ENCODE measurements at places on chromosomes 6 and 20. TPM values are rescaled to one million over a fixed set of nuclear protein-coding genes. Genes with fewer than 3 reads are reported as not detected.
A peak's percentile ranks its signal among the peaks of the same experiment; 100 is the strongest.

DNA sequence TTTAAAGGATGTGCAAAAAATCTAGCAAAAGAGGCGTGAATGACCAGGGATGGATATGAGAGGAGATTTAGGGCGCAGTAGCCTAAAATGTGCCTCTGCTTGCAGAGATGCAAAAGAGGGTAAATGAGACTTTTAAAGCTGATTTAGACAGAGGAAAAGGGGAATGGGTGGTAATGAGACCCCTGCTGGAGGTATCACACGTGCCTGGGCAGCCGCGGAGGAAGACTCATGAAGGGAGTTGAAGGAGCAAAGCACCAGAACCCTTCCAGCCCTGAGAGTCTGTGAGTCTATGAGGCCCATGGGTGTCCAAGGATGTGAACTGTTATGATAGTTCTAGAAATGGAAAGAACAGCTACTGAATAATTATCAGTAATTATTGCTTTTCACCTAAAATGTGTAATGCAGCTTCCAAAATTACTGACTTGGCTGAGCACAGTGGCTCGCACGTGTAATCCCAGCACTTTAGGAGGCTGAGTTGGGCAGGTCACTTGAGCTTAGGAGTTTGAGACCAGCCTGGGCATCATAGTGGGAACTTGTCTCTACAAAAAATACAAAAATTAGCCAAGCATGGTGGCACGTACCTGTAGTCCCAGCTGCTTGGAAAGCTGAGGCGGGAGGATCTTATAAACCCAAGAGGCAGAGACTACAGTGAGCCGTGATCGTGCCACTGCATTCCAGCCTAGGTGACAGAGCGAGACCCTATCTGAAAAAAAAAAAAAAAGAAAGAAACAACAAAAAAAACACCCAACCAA lies 38.2 kb upstream of the TIAM2 start:
- H3K36me3 ChIP-seq, result no peaks in the 10 kb centered on the region
- H3K27me3 ChIP-seq, result no peaks in the 10 kb centered on the region
- no peak for DNase-seq
- no peak overlapping the region for H3K27ac ChIP-seq

DNA sequence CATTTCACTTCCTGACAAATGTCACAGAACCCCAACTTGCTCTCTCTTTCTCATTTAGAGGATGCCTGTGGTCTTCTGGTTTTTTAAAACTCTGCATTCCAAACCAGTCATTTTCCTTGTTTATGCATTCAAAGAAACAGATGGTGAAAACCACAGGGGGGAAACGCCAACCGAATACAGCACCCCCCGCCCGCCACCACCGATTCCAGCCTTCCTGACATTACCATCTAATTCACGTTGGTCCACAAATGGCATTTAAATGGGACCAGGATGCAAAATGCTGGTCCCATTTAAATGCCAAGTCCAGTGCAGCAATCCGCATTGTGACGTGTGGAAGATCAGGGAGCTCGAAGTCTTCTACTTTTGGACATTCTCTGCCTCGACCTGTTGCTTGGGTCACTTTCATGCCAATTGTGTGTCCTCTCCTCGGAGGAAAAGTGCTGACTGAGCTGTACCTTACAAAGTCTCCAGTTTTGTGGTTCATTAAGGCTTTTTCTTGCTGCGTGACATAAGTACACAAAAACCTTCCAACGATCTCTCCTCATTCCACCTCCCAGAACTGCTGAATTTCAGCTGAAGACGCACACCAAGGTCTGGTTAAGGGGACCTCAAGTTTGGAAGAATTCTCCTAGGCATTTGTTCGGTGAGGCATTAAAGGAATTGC lies 35.8 kb downstream of the NEDD9 start:
- peak overlapping the region; percentile 44 for H3K4me3 ChIP-seq
- peaks cover 64% of the 10 kb centered on the region for H3K4me1 ChIP-seq
- DNase-seq, result peak; percentile 97

DNA sequence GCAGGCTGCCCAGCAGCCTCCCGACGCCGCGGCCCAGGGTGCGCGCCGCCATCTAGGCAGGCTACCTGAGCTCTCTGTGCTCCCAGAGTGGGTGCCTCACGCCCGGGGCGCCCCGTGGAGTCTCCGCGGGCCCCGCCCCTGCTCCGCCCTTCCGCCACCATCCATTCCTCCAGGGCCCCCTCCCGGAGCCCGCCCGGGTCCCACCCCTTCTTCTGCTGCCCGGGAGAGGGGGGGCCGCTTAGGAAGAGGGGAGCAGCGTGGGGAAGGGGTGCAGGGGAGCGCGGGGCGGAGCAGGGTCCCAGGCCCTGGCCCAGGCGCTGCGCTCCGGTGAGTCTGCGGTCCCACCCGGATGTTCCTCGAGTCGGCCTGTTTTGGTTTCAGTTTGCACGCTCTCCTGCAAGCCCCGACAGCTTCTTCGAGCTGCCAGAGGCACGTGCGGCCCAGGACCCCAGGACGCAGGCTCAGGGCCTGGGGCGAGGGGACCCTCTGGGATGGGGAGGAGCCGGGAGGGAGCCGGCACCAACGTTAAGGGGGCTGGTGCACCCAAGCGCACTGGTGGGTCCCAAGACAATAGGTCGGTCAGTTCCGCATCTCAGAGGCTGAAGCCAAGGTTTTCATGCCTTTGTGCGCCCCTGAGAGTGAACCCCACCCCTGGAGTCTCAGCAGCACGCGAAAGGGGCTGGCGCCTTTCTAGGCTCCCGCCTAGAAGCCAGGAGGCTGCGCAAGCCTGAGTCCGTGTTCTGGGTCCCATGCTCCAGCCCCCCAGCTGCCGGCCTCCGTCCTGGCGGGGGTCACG lies at the start of gene ACSS1:
Gene ACSS1, minus strand, starts transcription at position 89 of the 796 bp plus-strand sequence. Its CDS starts 37 bp downstream, at position 52.
- peaks cover 13% of the 10 kb centered on the region for H3K4me1 ChIP-seq
- peaks cover 38% of the 10 kb centered on the region for H3K27me3 ChIP-seq
- H3K4me3 ChIP-seq, result peak within 1 kb of the TSS; percentile 63
- no peaks in the 10 kb centered on the region for H3K36me3 ChIP-seq

DNA sequence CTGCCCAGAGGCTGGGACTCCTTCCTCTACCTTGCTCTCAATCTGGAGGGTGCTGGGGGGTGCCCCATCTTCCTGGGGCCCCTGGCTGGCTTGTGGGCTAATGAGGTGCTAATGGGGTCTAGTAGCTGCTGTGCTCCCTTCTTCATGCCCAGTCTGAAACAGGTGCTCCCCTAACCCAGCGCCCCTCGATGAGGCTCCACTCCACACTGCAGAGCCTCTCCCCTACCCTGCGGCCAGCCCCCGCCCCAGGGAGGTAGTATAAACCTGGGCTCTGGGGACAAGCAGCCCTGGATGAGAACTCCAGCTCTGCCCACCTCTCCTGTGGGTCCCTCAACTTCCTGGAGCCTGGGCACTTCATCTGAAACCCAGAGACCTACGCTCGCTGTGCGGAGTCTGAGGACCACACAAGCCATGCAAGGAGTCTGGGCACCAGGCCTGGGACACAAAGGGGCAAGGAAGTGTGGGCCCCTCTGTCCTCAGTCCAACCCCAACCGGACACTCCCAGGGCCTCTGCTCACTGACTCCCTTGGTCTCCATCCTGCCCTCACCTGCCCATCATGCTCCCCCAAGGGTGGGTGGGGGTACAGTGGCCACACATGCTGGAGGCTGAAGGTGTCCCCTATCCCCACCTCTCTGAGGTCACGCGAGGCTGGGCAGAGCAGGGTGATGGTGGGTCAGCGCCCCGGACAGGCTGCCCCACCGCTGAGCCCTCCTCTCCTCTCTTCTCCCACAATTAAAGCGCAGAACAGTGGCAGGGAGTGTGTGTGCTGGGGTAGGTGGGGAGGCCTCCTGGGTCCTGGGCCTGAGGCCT lies 6.1 kb downstream of the RPL10A start:
- H3K4me1 ChIP-seq, result peaks cover 18% of the 10 kb centered on the region
- no peak overlapping the region for H3K27ac ChIP-seq
- DNase-seq, result no peak
- no peak overlapping the region for H3K4me3 ChIP-seq
- peaks cover 33% of the 10 kb centered on the region for H3K36me3 ChIP-seq
- H3K27me3 ChIP-seq, result no peaks in the 10 kb centered on the region

DNA sequence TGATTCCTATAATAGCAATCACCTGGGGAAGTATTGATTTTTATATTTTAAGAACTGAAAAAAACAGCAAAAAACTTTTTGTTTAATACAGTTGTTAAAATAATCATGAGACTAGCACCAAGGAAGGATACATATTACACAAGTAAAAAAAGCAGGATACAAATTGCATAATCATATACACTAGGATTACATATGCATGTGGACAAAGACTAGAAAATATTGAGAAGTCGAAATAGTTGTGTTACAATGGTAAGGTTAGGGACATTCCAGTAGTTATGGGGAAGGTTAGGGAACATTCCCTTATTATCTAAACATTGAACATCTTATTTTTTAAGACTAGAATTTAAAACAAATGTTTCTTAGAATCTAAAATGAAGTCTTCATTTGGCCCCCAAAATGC lies 9.5 kb downstream of the NUS1 start:
- peaks cover 2% of the 10 kb centered on the region for H3K4me1 ChIP-seq
- no peak for DNase-seq
- no peak overlapping the region for H3K4me3 ChIP-seq
- no peak overlapping the region for H3K27ac ChIP-seq
- no peaks in the 10 kb centered on the region for H3K27me3 ChIP-seq

DNA sequence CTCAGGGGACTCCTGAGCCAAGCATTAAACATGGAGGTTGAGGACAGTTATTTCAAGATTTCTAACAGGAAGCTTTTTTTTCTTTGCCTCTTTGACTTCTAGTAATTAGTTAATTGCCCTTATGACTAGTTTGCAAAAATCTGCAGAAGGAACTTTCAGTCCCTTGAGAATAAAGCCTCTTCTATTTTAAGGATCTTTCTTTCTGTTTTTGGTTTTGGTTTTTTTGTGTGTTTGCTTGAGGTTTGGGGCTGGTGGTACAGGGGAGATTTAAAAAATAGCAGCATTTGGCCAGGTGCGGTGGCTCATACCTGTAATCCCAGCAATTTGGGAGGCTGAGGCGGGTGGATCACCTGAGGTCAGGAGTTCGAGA lies 259.3 kb downstream of the BMP7 start:
- no peak for DNase-seq
- no peaks in the 10 kb centered on the region for H3K36me3 ChIP-seq

- H3K4me1 ChIP-seq, result peaks cover 11% of the 10 kb centered on the region
- H3K4me3 ChIP-seq, result no peak overlapping the region
Measured at GRCh38 chr20:13102694-13103093, 93.9 kb downstream of the SPTLC3 start.

DNA sequence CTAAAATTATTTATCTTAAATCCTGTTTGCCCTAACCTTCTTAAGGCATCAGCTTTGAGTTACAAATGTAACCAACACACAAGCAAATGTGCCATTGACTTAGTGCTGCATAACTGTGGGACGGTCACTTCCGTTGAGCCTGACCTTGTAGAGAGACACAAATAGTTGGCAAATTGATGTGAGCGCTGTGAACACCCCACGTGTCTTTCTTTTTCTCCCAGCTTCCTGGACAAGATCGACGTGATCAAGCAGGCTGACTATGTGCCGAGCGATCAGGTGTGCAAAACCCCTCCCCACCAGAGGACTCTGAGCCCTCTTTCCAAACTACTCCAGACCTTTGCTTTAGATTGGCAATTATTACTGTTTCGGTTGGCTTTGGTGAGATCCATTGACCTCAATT lies 56.4 kb downstream of the GNAS start:
- DNase-seq, result no peak
- no peak overlapping the region for H3K27ac ChIP-seq
- no peak overlapping the region for H3K4me3 ChIP-seq
- H3K4me1 ChIP-seq, result peaks cover 23% of the 10 kb centered on the region

DNA sequence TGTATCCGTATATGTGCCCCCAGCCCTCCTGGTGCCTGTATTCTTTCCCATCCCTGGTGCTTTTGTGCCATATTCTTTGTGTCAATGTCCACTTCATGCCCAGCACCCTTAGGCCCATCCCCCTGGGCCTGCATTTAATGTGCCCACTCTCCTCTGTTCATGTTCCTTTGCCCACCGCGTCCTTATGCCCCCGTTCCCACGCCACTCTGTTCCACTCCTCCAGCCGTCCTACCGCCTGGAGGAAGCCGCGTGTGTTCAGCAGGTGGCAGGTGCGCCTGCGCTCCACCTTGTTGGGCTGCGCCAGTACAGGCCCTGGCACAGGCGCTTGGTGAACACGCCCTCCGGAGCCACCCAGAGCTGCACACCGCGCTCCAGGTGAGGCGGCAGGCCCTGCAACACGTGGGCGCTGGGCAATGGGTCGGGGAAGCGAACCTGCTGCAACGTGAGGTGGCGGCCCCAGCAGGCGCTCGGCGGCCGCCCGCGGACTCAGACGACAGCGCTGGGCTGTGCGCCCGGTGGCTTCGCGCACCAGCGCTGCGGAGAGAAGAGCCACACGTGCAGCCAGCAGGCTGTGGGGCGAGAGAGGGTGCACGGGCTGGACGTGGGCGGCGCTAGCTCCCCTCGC lies 4.0 kb upstream of the FOXS1 start:
- no peak for DNase-seq
- no peak overlapping the region for H3K27ac ChIP-seq
- H3K36me3 ChIP-seq, result no peaks in the 10 kb centered on the region
- H3K4me3 ChIP-seq, result no peak overlapping the region

GRCh38 chr6:161169035-161169434 lies 104.8 kb downstream of the AGPAT4 start:
- DNase-seq, result no peak
- no peaks in the 10 kb centered on the region for H3K27me3 ChIP-seq
- H3K36me3 ChIP-seq, result peaks cover 7% of the 10 kb centered on the region
- peaks cover 23% of the 10 kb centered on the region for H3K4me1 ChIP-seq

- H3K36me3 ChIP-seq, result no peaks in the 10 kb centered on the region
- no peak overlapping the region for H3K27ac ChIP-seq
Measured at GRCh38 chr20:63553251-63553932, 567 bp upstream of the FNDC11 start.

DNA sequence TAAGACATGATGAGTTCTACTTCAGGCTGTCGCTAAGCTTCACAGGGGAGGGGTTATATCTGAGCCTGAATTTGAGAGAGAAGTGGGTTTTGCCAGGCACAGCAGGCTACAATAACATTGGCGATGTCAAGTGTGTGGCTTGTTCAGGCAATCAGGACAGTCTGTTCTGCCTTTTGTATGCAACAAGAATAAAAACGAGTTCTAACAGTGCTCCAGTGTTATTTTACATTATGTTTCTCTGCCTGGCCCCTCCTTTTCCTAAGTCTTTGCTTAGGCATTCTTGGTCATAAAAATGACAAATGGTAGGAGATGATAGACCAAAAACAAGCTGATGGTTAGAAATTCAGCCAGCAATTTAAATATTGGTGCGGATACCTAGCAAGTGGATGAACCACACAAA lies 26.8 kb downstream of the PAQR8 start:
- no peak overlapping the region for H3K27ac ChIP-seq
- DNase-seq, result no peak
- H3K36me3 ChIP-seq, result no peaks in the 10 kb centered on the region
- no peak overlapping the region for H3K4me3 ChIP-seq
- H3K27me3 ChIP-seq, result no peaks in the 10 kb centered on the region
- H3K4me1 ChIP-seq, result peaks cover 27% of the 10 kb centered on the region

- no peaks in the 10 kb centered on the region for H3K4me1 ChIP-seq
- DNase-seq, result peak; percentile 2
- H3K27ac ChIP-seq, result no peak overlapping the region
- H3K36me3 ChIP-seq, result no peaks in the 10 kb centered on the region
Measured at GRCh38 chr6:69390125-69390524, 406.7 kb downstream of the LMBRD1 start.

- no peaks in the 10 kb centered on the region for H3K27me3 ChIP-seq
- no peak for DNase-seq
- no peak overlapping the region for H3K27ac ChIP-seq
- H3K4me3 ChIP-seq, result no peak overlapping the region
Measured at GRCh38 chr6:148628251-148628650, 118.6 kb upstream of the UST start.

The DEFB124 gene
- total RNA-seq, result not detected

The ECT2L gene
- not detected for total RNA-seq

The ZNF165 gene
- total RNA-seq, result 0.48 TPM

The CAGE1 gene
- 0.30 TPM for total RNA-seq

The MMP24 gene
- total RNA-seq, result 13.7 TPM

The MUCL3 gene
- not detected for total RNA-seq

The DTD1 gene
- 40.5 TPM for total RNA-seq
